ENCODE measurements at places on chromosomes 13 and 19. TPM values are rescaled to one million over a fixed set of nuclear protein-coding genes. Genes with fewer than 3 reads are reported as not detected.
A peak's percentile ranks its signal among the peaks of the same experiment; 100 is the strongest.

DNA sequence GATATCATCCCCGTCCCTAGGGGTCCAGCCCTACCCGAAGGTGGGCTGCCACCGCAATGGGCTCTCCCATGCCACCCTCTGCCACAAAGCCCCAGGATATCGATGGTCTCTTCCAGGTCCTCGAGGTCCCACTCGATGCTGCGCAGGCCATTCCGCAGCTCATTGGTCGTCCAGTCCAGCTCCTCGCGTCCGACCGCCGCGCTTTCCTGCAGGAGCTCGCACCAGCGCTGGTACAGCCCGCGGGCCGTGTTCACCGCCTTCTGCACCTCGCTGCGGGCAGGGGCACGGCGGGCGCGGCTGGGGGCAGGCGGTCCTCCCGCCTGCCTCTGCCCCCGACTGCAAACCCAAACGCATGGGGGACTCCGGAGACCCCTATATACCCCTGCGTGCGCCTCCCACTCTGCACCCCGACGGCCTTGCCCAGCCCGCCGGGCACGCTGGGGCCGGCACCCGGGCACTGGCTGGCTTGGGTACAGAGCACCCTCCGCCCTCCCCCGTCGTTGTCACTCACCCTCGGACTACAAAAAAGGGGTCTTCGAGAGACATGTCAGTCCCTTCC is 468 bp downstream of the STX10 start:
- H3K27me3 ChIP-seq: no peaks in the 10 kb centered on the region
- H3K4me3 ChIP-seq: peak overlapping the region; percentile 80
- peaks cover 12% of the 10 kb centered on the region for H3K4me1 ChIP-seq
- H3K36me3 ChIP-seq: peaks cover 5% of the 10 kb centered on the region

CASP14 gene
- total RNA-seq: not detected

- no peak overlapping the region for H3K4me3 ChIP-seq
- H3K4me1 ChIP-seq: peaks cover 11% of the 10 kb centered on the region
- H3K27ac ChIP-seq: no peak overlapping the region
- H3K36me3 ChIP-seq: no peaks in the 10 kb centered on the region
Measured at GRCh38 chr13:50844084-50844875, 788 bp upstream of the DLEU7 start.

GRCh38 chr13:106795847-106796246 is 227.9 kb upstream of the ARGLU1 start:
- DNase-seq: no peak
- no peaks in the 10 kb centered on the region for H3K4me1 ChIP-seq
- peaks cover 4% of the 10 kb centered on the region for H3K27me3 ChIP-seq
- no peaks in the 10 kb centered on the region for H3K36me3 ChIP-seq
- H3K4me3 ChIP-seq: peak overlapping the region; percentile 7
